ENCODE measurements at places on chromosomes 5 and 9.

GRCh38 chr9:21770871-21771560 lies 31.4 kb upstream of the MTAP start:
- DNase-seq = no peak

GRCh38 chr9:88641456-88642240 lies 106.7 kb downstream of the NXNL2 start:
- DNase-seq = no peak

GRCh38 chr5:54531546-54531945 lies 14.0 kb downstream of the SNX18 start:
- DNase-seq = no peak

DNA sequence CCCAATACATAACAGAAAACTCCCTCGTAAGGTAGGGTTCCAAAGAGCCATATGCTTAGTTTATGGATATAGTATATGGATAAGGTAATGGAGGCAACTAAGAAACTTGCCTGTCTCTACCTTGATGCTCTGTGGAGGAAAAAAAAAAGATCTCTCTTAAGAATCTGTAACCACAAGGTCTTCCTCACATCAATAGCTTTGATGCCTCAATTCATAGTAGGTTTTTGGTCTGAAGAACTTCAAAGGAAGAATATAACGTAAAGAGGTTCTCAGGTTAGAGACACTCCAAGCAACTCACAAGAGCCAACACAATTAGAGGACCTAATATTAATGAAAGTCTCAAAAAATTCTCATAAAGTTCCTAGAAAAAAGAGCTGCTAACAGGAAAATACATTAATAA lies 140.2 kb downstream of the FBN2 start:
- no peak for DNase-seq

GRCh38 chr5:145162626-145163025 lies 672.5 kb downstream of the PRELID2 start:
- DNase-seq = no peak

- DNase-seq = no peak
These were observed 9.8 kb downstream of the SECISBP2 start for GRCh38 chr9:89328064-89328463.
